SK-N-SH (cell line): ENCODE measurements at places on chromosomes 2 and 18. TPM values are rescaled to one million over a fixed set of nuclear protein-coding genes. Genes with fewer than 3 reads are reported as not detected.

DNA sequence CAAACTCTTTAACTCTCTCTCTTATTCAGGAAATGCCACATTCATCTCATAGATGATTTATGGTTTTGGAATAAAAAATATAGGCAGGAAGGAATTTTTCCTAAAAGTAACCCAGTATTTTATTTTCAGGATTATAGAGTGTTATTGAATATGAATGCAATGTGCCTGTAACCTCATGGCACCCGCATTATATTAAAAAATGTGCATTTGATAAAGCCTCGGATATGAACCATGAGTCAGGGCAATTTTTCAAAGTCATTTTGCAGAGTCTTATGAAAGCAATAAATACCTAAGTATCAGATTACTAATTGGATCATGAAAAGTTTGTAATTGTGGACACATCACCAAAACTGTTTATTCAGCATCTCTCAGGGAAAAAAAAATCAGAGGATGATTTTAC, 573.8 kb downstream of the TSN start:
- DNase-seq: no peak

CNTNAP5 gene
- 0.02 and 0.08 TPM in 2 replicates for polyA plus RNA-seq

- DNase-seq: no peak
Measured at GRCh38 chr2:176193048-176193447, 4.6 kb downstream of the HOXD1 start.

MC5R gene
- polyA plus RNA-seq: not detected in 2 replicates

DNA sequence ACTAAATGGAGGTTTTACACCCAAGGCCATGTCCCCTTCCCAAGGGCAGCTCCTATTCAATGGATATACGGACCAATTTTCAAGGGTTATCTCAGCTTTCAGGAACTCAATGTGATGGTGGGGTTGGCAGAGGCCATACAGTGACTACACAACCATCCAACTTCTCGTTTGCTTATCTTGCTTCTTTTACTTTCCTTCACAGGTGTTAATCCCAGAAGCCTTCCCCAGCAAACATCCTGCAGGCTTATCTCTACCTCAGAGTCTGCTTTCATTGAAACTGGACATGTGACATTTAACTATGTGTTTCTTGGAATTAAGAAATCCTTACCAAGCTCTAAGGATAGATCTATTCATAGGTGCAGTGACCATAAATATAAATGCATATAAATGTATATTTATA, 443.8 kb upstream of the CDH20 start:
- no peak for DNase-seq
